ENCODE measurements at places on chromosomes 2 and 18.

DNA sequence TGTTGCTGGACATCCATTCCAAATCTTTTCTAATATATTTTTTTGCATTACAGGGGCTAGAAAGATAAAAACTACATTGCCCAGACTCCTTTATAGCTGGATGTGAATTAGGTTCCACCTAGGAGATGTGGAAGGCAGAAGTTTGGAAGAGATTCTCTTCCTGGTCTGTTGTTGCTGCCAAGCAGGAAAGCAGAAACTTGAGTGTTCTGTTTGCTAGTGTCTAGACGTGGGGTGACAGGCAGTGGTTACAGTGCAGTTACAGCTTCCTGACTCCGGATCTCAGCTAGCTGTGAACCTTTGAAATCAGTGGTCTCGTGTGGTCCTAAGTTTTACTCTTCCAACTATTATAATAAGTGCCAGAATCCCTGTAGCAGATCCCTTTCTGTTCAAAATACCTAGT is 46.2 kb downstream of the COL4A4 start:
- DNase-seq, result no peak

GRCh38 chr2:143842836-143843235 is 677.1 kb downstream of the ZEB2 start:
- no peak for DNase-seq

DNA sequence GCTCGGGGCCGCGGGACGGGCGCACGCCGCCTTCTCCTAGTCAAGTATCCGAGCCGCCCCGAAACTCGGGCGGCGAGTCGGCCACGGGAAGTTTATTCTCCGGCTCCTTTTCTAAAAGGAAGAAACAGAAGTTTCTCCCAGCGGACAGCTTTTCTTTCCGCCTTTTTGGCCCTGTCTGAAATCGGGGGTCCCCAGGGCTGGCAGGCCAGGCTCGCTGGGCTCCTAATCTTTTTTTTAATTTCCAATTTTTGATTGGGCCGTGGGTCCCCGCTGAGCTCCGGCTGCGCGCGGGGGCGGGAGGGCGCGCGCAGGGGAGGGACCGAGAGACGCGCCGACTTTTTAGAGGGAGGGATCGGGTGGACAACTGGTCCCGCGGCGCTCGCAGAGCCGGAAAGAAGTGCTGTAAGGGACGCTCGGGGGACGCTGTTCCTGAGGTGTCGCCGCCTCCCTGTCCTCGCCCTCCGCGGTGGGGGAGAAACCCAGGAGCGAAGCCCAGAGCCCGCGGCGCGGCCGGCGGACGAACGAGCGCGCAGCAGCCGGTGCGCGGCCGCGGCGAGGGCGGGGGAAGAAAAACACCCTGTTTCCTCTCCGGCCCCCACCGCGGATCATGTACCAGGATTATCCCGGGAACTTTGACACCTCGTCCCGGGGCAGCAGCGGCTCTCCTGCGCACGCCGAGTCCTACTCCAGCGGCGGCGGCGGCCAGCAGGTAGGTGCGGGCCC is 617 bp downstream of the FOSL2 start:
- DNase-seq, result peak; percentile 64

- DNase-seq, result no peak
Observed at GRCh38 chr2:119246884-119247843, 23.5 kb downstream of the STEAP3 start.
